ENCODE measurements at places on chromosomes 1 and 21. TPM values are rescaled to one million over a fixed set of nuclear protein-coding genes. Genes with fewer than 3 reads are reported as not detected.

Gene C8B
- total RNA-seq, result not detected

Gene LHX4
- total RNA-seq, result not detected

Gene CD84
- total RNA-seq, result 7.8 TPM

Gene KIF2C
- total RNA-seq, result 8.0 TPM

Measured in transverse colon (tissue), 4 donors.